ENCODE measurements at places on chromosomes 5 and 9.

DNA sequence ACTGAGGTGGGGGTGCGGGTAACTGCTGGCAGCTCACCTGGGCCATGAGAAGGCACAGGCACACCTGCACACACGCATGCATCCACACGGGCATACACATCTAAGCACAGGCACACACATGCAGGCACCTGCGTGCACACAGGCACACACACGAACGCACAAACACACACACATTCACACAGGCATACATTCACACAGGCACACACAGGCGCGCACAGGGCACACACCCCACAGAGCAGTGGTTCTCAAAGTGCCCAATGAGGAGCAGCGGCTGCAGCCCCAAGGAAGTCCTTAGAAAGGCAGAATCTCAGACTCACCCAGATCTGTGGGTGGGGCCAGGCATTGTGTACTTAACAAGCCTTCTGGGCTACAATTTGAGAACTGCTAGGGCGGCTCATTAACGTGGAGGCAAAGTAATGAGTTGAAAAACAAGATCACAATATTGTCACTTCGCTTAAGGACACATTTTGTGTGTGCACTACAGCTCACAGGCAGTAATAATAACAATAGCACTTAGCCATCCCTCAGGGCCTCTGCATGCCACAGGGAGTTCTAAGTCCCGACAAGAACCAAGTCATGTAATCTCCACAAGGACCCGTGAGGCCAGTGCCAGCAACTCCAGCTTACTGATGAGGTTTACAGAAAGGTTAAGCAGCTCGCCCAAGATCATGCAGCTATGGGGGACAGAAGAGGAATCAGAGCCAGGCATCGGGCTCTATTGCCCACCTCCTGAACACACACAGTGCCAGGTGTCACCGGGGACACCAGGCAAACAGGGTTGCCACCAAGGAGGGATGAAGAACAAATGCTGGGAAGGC, 91.6 kb downstream of the ROR2 start:
- DNase-seq = no peak

- DNase-seq = no peak
Measured at GRCh38 chr5:150077996-150078801, 8.2 kb downstream of the CSF1R start.

GRCh38 chr5:22250528-22250927, 602.6 kb downstream of the CDH12 start:
- DNase-seq = no peak

- DNase-seq = no peak
Measured at GRCh38 chr5:89268460-89268859, 385.5 kb upstream of the MEF2C start.

- no peak for DNase-seq
Measured at GRCh38 chr9:36218411-36218901, 27.7 kb downstream of the CLTA start.

DNA sequence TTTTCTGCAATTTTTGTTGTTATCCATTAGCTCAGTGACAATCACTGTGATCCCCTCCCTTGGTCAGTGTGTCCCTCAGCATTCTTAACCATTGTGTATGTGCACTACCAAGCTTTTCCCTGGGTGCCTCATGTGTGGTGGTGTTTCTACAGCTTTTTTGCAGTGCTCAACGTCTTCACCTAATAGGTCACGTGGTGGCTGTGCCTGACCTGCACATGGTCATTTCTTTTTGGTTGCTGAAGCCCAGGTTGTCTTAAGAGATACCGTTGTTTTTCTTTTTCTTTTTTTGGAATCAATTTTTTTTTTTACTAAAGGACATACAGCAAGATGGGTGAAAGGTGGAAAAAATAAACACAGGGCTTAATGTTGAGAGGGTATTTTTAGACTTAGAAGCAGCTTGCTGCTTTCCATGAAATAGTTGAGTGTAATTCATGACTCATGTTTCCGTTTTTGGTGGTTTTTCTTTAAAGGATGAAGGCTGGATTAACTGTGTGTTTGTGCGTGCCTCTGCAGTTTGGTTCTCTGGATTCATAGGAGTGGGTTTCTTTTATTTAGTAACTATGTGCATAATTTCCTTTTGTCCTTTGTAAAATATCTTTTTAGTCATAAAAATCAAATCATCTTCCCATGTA, 22.2 kb downstream of the SH3GL2 start:
- no peak for DNase-seq

- DNase-seq = no peak
Measured at GRCh38 chr9:115520646-115521045, 402.7 kb upstream of the TNC start.

- no peak for DNase-seq
Measured at GRCh38 chr5:122053181-122054109, 24.6 kb downstream of the LOX start.

- DNase-seq = no peak
Measured at GRCh38 chr5:33332804-33333203, 108.0 kb upstream of the TARS1 start.

DNA sequence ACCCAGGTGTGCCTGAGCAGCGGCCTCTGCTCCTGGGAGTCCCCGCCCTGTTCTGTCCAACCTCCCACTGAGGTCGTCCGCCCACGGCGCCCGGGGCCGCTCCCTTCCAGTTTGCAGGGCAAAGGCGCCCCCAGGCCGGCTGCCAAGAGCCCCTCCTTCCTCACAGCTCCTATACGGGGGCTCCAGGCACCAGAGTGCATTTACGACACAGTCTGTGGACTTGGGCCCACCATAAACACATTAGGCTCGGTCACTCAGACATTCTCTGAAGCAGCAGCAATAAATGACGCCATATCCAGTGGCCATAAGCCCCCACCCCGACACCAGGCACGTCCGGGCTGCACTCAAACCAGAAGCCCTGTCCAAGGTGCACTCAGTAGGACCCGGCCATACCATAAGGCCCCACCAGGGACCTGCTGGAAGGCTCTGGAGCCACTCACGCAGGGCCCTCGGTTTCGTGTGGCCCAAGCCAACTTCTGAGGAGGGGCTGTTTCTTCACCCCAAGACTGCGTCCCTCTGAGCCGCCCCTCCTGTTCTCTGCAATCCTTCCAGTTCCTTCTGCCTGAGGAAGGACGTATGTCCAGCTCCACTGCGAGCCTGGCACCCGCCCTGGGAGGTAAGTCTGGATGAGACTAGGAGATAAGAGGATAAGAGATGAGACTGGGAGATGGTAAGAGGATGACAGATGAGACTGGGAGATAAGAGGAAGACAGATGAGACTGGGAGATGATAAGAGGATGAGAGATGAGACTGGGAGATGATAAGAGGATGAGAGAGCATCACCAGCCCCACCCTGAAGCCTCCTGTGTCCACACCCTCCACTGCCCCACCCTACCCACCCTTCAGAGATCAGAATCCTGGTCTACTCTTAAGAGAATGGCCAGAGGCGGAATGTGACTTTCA, 26.7 kb downstream of the SLC6A18 start:
- no peak for DNase-seq

- no peak for DNase-seq
Measured at GRCh38 chr9:97502984-97503861, 1.8 kb downstream of the TMOD1 start.

DNA sequence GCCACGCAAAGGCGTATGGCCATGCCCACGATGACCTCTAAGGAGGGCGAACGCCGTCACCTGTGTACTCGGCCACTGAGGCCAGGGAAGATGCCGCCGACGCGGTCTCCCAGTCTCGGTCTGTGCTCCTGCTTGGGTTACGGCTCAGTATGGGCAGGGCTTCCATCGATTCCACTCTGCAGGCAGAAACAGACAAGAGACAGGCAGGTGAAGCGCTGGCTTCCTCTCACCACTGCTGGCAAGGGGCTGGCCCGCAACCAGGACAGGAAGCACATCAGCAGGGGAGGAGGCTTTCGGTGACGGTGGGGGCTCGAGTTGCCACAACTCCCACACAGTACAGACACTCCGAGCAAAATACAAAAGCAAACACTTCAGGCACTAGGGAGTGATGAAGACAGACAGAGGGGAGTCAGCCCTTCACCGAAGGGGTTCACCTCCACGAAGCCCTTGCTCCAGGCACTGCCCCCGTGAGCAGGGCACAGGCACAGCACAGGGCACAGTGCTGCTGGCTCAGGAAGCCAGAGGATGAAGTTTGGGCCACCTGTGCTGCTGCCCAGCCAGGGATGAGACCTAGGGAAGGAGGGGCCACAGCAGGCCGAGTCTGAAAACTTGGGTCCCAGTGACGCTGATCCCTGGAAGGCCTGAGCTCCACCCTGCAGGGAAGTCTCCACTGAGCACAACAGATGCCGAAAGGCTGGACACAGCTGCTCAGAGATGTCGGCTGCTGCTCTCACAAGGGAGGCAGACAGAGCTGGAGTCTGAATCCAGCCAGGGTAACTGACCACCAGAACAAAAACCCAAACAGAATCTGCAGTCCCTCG, 91.3 kb downstream of the CAMSAP1 start:
- no peak for DNase-seq

DNA sequence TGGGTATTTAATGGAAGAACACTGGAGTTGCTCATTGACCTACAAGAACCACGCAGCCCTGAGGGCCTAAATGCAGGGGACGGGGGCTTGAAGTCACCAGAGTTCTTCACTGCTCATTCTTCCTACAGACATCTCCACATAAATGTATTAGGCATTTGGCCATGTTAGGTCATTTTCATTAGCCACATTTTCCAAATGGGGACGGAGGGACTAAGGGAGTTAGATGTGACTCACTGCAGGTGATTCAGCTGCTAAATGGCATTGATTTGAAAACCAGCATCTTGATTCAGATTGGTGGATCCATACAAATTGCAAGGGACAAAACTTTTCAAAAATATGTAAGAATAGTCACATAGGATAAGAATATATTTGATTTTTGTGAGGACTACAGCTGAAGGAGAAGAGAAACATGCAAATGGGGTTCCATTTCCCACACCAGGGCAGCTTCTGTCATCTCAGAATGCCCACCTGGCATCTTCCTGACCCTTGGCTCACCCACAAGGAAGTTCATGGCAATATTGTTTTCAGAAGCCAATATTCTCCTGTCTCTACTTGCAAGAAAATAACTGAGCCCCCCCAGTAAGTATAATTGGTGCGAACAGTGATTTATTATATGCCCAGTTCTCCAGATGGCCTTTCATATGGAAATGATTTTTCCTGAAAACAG, 264.8 kb downstream of the DOCK8 start:
- no peak for DNase-seq

GRCh38 chr9:72856972-72857623, 95.8 kb downstream of the ALDH1A1 start:
- DNase-seq = peak; percentile 36
